ENCODE measurements at places on chromosomes 3 and 15.

- no peak for DNase-seq
Observed at GRCh38 chr3:114207768-114208167, 28.9 kb upstream of the DRD3 start.

GRCh38 chr3:113136071-113136470 lies 75.3 kb upstream of the BOC start:
- DNase-seq, result no peak

GRCh38 chr15:66758844-66759243 lies 56.8 kb downstream of the SMAD6 start:
- DNase-seq, result no peak

- DNase-seq, result no peak
Observed at GRCh38 chr15:72958634-72959033, 93.6 kb upstream of the NEO1 start.

GRCh38 chr3:47291158-47291753 lies 8.5 kb downstream of the KLHL18 start:
- no peak for DNase-seq

- no peak for DNase-seq
Observed at GRCh38 chr3:27986234-27986879, 255.1 kb upstream of the CMC1 start.

- no peak for DNase-seq
Observed at GRCh38 chr3:159008401-159008800, 206.5 kb downstream of the MFSD1 start.

GRCh38 chr3:111351334-111351733 lies 190.7 kb upstream of the CD96 start:
- no peak for DNase-seq

GRCh38 chr3:64247991-64248646 lies 22.9 kb upstream of the PRICKLE2 start:
- no peak for DNase-seq

GRCh38 chr15:91534976-91535375 lies 318.5 kb upstream of the SLCO3A1 start:
- DNase-seq, result no peak

GRCh38 chr3:197482001-197482400 lies 73.8 kb downstream of the BDH1 start:
- no peak for DNase-seq

GRCh38 chr3:56857178-56857577 lies 55.4 kb upstream of the ARHGEF3 start:
- DNase-seq, result no peak

All from NCI-H1417 treated with DMSO at 0.1 percent for 48 hours (cell line).